T-helper 2 cell treated with Interferon-gamma antibody and Interleukin-4, amounts not matched to agents 5 μg/mL and 100 μg/mL, for 36 hours (primary cell): ENCODE measurements at places on chromosomes 7 and 10.
A peak's percentile ranks its signal among the peaks of the same experiment; 100 is the strongest.

DNA sequence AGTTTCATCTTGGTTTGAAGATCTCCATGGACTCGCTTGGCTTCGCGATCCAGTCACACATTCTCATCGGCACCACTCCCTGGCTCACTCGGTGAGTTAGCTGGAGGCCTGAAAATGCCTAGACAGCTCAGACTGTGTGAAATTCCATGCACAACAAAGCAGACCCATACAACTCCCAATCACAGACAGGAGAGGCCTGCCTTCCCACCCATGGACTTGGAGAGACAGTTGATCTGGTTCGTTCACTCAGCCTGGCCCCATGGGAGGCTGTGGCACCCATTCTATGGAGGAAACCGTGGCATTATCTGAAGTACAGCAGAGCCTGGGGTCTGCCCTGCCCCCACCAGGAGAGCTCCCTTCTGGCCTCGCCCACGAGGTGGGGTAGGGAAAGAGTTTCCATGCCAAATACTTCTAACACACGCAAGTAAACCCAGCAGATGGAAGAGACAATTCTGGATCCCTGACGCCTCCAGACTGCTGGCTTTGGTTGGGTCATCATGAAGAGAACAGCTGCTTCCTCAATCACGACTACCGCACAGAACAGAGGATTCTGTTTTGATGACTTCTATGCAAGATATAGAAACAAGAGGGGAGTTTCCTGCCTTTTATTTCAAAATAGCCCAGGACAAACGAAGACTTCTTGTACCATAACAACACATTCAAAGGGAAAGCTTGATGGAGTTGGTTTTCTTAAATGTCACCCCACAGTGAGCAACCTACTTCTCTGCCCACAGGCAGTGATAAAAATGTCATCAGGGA is 15.9 kb downstream of the FAM53B start:
- DNase-seq: peak; percentile 58
- peaks cover 46% of the 10 kb centered on the region for H3K4me1 ChIP-seq
- no peak overlapping the region for H3K4me3 ChIP-seq
- peak overlapping the region; percentile 53 for H3K27ac ChIP-seq
- no peaks in the 10 kb centered on the region for H3K27me3 ChIP-seq

GRCh38 chr10:111207500-111207899 is 130.7 kb downstream of the ADRA2A start:
- H3K27ac ChIP-seq: no peak overlapping the region
- no peak for DNase-seq
- no peaks in the 10 kb centered on the region for H3K36me3 ChIP-seq
- no peak overlapping the region for H3K4me3 ChIP-seq
- no peaks in the 10 kb centered on the region for H3K27me3 ChIP-seq

GRCh38 chr10:36500266-36500665 is 625.1 kb upstream of the ANKRD30A start:
- no peak for DNase-seq
- no peaks in the 10 kb centered on the region for H3K4me1 ChIP-seq
- no peak overlapping the region for H3K4me3 ChIP-seq
- no peaks in the 10 kb centered on the region for H3K36me3 ChIP-seq
- H3K27ac ChIP-seq: no peak overlapping the region
- H3K27me3 ChIP-seq: no peaks in the 10 kb centered on the region

DNA sequence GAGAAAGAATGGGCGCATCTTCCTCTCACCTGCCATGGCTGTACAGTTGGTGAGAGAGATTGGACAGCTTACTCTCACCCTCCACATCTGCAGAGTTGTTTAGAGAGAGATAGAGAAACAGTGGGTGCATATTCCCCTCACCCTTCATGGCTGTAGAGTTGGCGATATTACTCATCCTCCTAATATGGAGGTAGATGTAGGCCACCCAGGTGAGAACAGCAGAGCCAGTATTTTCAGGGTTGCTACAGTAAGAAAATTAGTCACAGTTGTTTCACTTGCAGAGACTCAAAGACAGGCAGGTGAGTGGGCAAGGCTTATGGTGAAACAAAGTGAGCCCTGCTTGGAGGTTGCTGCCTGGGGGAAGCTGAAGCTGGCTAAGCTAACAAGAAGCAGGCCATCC is 65.0 kb upstream of the PFKP start:
- peaks cover under 1% of the 10 kb centered on the region for H3K27me3 ChIP-seq
- DNase-seq: no peak

- DNase-seq: no peak
- no peak overlapping the region for H3K4me3 ChIP-seq
- H3K27ac ChIP-seq: no peak overlapping the region
Observed at GRCh38 chr7:108613147-108613948, 43.7 kb downstream of the DNAJB9 start.

DNA sequence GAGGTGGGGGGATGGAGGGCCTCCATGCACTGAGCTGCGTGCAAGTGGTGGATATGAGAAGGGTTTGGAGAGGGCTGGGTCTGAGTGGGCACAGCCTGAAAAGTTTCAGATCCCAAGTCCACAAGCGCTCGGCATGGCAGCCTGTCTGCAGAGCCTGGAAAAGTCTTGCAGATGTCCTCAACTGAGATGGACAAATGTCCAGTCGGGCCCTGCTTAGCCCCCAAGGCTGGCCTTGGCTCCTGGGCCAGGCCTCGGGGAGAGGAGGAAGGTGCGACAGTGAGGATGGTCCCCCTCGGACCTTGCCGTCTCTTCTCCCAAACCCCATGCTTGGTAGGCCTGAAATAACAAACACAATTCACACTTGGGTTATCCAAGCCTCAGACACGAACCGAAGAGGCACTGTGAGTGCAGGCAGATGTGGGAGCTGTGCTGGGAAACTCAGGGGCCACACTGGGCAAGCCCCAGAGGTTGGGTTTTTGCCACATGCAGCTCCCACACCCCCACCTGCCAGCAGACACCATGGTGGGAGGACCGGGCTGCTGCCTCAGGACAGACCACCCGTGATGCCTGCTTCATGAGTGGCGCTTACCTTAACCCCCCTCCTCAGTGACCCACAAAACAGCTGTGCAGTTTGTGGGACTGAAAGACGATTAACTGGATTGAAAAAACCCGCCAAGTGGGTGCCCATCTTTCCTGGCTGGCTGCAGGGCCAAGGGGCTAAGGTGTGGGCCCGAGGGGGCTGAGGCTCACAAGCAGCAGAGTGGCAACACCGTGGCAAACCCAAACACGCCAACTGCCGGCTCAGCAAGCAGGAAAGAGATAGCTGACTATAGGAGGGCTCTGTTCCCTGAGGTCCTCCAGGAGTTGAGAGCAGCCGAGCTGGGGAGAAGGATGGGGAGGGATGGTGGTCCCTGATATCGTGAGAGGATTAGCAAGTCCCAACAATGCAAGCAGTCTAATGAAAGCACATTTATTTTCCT is 156.8 kb downstream of the RNF216 start:
- DNase-seq: no peak
- H3K36me3 ChIP-seq: peaks cover 5% of the 10 kb centered on the region
- peaks cover 4% of the 10 kb centered on the region for H3K4me1 ChIP-seq
- H3K4me3 ChIP-seq: no peak overlapping the region
- no peaks in the 10 kb centered on the region for H3K27me3 ChIP-seq

- peaks cover 4% of the 10 kb centered on the region for H3K4me1 ChIP-seq
- no peak within 1 kb of the TSS for H3K27ac ChIP-seq
- H3K4me3 ChIP-seq: peak within 1 kb of the TSS; percentile 83
- no peaks in the 10 kb centered on the region for H3K36me3 ChIP-seq
- peak; percentile 63 for DNase-seq
Observed at GRCh38 chr10:17617031-17617911, at the start of gene HACD1. TSS of gene HACD1 (minus strand) at chr10:17617374. CDS start at chr10:17617339, 35 bp downstream.

DNA sequence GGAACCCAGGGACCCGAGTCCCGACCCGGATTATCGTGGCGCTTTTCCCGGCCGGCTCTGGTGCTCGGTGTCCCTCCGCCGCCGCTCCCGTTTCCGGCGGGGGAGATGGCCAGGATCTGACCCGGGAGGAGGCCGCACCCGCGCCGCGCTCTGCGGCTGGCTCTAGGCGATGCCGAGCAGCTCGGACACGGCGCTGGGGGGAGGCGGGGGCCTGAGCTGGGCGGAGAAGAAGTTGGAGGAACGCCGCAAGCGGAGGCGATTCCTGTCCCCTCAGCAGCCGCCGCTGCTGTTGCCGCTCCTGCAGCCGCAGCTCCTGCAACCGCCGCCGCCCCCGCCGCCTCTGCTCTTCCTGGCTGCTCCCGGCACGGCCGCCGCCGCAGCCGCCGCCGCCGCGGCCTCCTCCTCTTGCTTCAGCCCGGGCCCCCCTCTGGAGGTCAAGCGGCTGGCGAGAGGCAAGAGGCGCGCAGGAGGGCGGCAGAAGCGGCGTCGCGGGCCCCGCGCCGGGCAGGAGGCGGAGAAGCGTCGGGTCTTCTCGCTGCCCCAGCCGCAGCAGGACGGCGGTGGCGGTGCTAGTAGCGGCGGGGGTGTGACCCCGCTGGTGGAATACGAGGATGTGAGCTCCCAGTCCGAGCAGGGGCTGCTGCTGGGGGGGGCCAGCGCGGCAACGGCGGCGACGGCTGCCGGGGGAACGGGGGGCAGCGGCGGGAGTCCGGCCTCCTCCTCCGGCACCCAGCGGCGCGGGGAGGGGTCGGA is 593 bp downstream of the CDK13 start:
- peaks cover 34% of the 10 kb centered on the region for H3K4me1 ChIP-seq
- DNase-seq: peak; percentile 64
- no peaks in the 10 kb centered on the region for H3K27me3 ChIP-seq
- peak overlapping the region; percentile 99 for H3K27ac ChIP-seq
- peak overlapping the region; percentile 95 for H3K4me3 ChIP-seq

GRCh38 chr10:2980116-2980515 is 87.2 kb upstream of the PFKP start:
- no peaks in the 10 kb centered on the region for H3K36me3 ChIP-seq
- no peak overlapping the region for H3K4me3 ChIP-seq
- H3K27me3 ChIP-seq: no peaks in the 10 kb centered on the region
- H3K27ac ChIP-seq: no peak overlapping the region

GRCh38 chr10:4398602-4399001 is 427.4 kb upstream of the AKR1E2 start:
- no peaks in the 10 kb centered on the region for H3K4me1 ChIP-seq
- H3K36me3 ChIP-seq: no peaks in the 10 kb centered on the region
- H3K27ac ChIP-seq: no peak overlapping the region
- H3K27me3 ChIP-seq: peaks cover 4% of the 10 kb centered on the region
- no peak overlapping the region for H3K4me3 ChIP-seq

DNA sequence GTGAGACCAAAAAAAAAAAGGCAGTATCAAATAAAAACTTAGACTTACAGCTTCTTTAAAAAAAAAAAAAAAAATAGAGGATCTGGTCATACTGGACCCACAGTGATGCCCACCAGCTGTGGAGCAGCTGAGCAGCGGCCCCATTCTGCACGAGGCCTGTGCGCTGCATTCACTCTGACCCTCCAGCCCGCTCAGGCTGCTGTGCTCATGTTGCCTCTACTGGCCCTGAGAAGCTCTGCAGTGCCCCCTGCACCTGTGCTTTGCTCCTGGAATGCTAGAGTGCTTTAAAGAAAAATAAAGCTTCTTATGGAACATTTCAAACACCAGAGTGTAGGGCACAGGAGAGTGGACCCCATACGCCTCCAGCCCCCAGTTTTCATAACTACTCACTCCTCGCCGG is 33.2 kb downstream of the TMEM120A start:
- no peak for DNase-seq
- no peak overlapping the region for H3K27ac ChIP-seq
- no peak overlapping the region for H3K4me3 ChIP-seq
- no peaks in the 10 kb centered on the region for H3K4me1 ChIP-seq

GRCh38 chr7:159154243-159154642 is 9.6 kb upstream of the VIPR2 start:
- peaks cover 2% of the 10 kb centered on the region for H3K27me3 ChIP-seq
- DNase-seq: no peak
- no peaks in the 10 kb centered on the region for H3K36me3 ChIP-seq
- H3K27ac ChIP-seq: no peak overlapping the region

DNA sequence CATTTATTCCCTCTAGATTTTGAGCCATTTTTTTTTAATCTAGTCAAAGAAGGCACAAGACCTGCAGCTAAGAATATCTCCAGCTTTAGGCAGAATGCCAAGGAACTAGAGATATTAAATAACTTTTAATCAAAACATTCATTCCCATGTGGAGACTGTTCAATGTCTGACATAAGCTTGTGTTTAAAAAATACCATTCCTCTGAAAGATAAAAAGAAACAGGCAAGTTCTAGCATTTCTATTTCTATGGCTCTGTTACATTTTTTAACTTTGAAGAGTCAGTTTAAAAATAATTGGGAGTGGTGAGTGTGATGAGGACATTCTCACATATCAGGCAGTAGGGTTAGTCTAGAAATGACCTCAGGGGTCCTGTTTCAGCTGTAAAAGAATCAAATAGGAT is 48.0 kb downstream of the RHOBTB1 start:
- DNase-seq: no peak
- peaks cover 10% of the 10 kb centered on the region for H3K27me3 ChIP-seq
- H3K4me1 ChIP-seq: no peaks in the 10 kb centered on the region
- no peaks in the 10 kb centered on the region for H3K36me3 ChIP-seq
- no peak overlapping the region for H3K4me3 ChIP-seq

DNA sequence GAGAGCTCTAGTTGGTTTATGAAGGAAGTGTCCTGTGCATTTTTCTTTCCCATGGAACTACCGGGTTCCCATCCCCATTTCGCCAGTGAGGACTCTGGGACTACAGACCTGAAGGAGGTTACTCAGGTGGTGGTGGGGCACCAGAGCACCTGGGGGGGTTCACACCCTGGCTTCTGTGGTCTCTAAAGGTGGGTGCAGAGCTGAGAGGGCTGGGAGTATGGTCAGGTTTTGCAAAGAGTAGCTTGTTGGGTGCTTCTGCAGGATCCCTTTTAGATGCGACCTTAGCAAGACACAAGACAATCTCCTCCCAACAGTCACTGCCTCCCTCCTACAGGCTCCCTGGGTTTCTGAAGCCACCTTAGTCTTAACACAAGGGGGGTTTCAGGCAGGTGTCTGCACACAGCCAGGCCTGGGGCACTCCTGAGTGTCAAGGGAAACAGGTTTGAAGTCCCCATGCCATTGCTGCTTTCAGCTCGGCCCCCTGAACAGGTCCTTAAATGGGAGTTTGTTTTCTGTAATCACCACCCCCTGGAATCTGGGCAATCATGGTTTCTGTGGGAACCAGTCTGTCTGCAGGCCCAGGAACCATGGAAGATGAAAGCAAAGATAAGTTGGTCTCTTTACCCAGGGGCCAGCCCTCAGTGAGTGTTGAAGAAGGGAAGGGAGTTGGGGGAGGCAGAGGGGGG is 9.9 kb upstream of the CXCL12 start:
- no peak overlapping the region for H3K4me3 ChIP-seq
- H3K27ac ChIP-seq: no peak overlapping the region
- H3K27me3 ChIP-seq: no peaks in the 10 kb centered on the region
- no peaks in the 10 kb centered on the region for H3K4me1 ChIP-seq
- no peaks in the 10 kb centered on the region for H3K36me3 ChIP-seq

GRCh38 chr10:92240289-92241157 is 50.4 kb downstream of the CPEB3 start:
- H3K4me3 ChIP-seq: peak overlapping the region; percentile 86
- H3K27ac ChIP-seq: peak overlapping the region; percentile 3
- peaks cover 15% of the 10 kb centered on the region for H3K4me1 ChIP-seq
- peak; percentile 30 for DNase-seq

GRCh38 chr10:123165445-123166072 is 11.4 kb downstream of the BUB3 start:
- no peak overlapping the region for H3K27ac ChIP-seq
- no peaks in the 10 kb centered on the region for H3K27me3 ChIP-seq
- H3K4me3 ChIP-seq: no peak overlapping the region
- peaks cover 75% of the 10 kb centered on the region for H3K36me3 ChIP-seq
